ENCODE measurements at places on chromosomes 13 and 19.
A peak's percentile ranks its signal among the peaks of the same experiment; 100 is the strongest.

DNA sequence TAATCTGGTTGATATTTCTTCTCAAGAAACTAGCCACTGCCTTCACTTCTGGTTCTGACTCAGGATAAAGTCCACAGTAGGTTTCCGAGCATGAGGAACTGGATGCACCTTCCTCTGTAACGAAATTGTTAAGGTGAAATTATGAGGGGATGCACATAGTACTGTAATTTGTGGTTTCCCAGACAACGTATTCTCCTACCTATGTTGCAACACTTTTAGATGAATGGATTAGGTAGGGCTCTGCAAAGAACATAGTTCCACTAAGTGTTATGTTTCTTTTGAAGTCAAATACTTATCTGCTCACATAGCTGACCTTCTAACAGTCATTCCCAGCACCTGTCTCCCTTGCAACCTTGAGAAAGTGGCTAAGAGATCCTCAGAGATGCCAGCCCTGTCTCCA, 5.7 kb upstream of the ZC3H13 start:
- no peak for DNase-seq

GRCh38 chr19:51382004-51382403, 5.8 kb downstream of the LIM2 start:
- DNase-seq = no peak

- no peak for DNase-seq
These were observed 9.3 kb downstream of the CHST8 start for GRCh38 chr19:33630880-33631608.

DNA sequence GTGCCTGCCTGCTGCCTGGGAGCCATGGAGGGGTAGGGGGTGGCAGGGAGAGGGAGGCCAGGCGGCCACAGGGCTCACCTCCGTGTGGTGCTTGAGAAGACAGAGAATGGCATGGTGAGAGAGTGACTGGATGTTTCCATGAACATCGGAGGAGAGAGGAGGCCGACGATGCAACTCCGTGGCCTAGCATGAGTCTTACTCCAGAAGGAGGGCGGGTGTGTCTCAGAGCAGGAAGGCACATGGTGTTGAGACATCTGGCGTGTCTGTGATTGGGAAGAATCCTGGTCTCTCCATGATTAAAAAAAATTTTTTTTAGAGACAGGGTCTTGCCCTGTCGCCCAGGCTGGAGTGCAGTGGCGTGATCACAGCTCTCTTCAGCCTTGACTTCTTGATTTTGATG, 5.1 kb downstream of the IRGC start:
- no peak for DNase-seq

- DNase-seq = no peak
These were observed 300.1 kb downstream of the COG6 start for GRCh38 chr13:39955560-39955959.

DNA sequence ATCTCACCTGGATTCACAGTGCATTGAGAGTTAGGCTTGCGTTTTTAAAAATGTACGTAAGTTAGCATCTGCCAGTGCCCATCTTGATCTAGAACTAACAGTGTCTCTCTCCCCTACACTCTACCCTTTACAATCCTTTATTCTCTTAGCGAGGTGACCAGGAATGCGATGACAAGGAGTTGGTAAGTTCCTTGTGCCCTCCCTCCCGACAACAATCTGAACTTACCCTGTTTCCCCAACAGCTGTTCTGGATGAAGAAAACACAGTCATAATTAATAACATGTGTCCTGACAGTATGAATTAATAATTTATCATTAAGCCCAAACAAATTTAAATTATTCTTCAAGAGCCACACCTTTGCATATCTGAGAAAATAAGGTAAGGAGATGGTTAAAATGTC, 6.3 kb downstream of the TSHZ3 start:
- DNase-seq = no peak

DNA sequence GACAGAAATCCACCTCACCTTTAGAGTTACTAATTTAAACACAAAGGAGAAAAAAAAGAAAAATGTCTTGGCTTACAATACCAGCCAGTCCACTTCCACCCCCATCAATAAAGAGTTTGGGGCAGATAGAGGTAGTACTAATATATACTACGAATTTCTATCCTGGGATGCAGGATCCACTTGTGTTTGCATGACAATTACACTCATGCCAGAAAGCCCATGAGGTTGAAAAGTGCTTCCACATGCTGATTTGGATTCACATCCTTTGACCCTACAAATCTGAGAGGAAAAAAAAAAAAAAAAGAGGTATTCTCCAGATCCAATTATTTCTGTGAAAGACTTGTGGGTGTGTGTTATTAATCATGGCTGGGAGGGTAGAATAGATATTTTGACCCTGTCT, 335.2 kb downstream of the SLITRK1 start:
- no peak for DNase-seq

DNA sequence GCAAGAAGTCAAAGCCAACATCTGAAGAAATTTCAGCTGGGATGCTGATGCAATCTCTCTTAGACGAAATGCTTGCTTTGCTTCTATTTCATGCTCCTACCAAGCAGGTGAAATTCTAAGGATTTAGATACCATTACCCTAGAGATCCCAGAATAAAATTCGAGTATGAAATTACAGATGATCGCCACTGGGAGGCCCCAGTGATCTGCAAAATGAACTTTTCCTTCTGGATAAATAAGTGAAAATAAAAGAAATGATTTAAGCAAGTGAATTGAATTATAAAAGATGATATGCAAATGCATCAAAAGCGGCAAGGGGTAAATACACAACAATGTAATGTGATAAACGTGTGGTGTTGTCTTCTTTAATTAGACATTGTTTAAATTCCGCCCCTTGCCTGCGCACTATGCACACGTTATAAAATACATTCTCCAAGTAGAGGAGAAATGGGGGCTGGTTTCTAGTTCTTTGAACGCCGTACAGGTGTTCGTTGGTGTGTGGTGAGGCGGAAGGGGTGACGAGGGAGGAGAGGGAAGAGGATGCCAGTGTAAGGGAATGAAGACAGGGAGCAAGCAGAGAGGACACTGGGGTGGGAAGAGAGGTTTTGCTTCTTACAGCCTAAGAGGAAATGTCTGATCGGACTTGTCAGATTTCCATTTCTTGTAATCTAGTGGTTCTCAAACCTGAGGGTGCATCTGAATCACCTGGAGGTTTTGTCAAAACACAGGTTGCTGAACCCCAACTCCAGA, 58.0 kb downstream of the ERCC5 start:
- DNase-seq = no peak

GRCh38 chr13:87295636-87296035, 375.5 kb upstream of the SLITRK5 start:
- no peak for DNase-seq

- no peak for DNase-seq
These were observed at the start of gene POSTN for GRCh38 chr13:37598597-37598996. Gene POSTN, minus strand, starts transcription at chr13:37598768. Its CDS starts 42 bp downstream, at chr13:37598726.

- no peak for DNase-seq
These were observed 7.7 kb downstream of the EPS15L1 start for GRCh38 chr19:16463991-16464575.

- no peak for DNase-seq
These were observed 1.3 kb upstream of the PTBP1 start for GRCh38 chr19:795691-796581.

GRCh38 chr13:72255908-72256307, 388.9 kb upstream of the DACH1 start:
- no peak for DNase-seq

GRCh38 chr13:46553521-46553885, 533 bp downstream of the LRCH1 start:
- peak; percentile 29 for DNase-seq

DNA sequence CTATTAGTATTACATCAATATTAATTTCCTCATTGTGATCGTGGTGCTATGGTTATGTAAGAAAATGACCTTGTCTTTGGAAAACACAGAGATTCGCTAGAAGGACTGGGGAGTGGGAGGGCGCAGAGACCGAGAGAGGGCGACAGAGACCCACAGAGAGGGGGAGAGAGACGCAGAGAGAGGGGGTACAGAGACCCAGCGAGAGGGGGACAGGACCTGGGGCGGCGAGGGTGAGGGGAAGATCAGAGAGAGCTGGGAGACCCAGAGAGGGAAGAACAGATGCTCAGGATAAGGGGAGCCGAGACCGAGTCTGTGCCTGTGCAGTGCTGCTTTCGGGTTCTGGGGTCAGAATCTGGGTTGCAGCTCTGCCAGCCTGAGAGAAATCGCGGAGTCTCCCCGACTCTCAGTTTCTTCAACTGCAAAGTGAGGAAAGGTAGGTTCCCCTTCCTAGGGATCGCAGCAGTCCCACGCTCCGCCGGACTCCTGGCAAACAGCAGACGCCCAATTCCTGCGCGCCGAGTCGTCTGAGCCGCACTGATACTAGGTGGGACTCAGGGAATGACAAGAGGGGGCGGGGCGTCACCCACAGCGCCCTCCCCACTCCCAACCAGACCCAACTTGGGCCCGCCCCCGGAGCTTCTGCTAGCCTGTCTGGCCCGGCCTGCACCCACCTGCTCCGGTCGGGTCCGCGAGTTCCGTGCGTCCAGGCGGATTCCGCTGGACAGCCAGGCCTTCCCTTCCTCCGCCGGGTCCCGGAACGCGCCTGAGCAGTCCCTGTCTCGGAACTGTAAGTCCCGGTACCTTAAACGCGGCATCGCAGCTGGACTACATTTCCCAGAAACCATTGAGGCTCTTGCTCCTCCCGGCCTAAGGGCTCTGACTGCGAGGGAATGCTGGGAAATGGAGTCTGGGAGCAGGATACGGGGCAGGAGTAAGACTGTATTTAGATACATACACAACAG, 15.3 kb downstream of the IZUMO2 start:
- peak; percentile 89 for DNase-seq

GRCh38 chr13:83895994-83896580, 13.8 kb upstream of the SLITRK1 start:
- DNase-seq = no peak

DNA sequence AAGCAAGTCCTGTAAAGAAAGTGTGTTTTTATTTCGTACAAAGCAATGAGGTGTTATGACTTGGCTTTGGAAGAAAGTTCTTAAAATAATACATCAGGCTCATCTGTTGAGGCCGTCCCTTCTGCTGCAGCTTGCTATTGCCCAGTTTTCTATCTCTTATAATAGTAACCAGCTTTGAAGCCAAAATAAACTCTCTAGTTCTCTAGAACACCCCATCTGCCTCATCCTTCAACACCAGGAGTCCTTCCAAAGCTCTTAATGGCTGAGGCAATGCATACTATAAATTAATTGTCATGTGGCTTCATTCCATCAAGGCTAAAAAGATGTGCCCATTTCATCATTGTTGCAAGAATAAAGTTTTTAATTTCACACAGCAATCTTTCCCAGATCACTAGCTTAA, 49.4 kb upstream of the IPO5 start:
- DNase-seq = no peak

Data from tibial artery (tissue), 4 donors.